ENCODE measurements at places on chromosomes 4 and X.

DNA sequence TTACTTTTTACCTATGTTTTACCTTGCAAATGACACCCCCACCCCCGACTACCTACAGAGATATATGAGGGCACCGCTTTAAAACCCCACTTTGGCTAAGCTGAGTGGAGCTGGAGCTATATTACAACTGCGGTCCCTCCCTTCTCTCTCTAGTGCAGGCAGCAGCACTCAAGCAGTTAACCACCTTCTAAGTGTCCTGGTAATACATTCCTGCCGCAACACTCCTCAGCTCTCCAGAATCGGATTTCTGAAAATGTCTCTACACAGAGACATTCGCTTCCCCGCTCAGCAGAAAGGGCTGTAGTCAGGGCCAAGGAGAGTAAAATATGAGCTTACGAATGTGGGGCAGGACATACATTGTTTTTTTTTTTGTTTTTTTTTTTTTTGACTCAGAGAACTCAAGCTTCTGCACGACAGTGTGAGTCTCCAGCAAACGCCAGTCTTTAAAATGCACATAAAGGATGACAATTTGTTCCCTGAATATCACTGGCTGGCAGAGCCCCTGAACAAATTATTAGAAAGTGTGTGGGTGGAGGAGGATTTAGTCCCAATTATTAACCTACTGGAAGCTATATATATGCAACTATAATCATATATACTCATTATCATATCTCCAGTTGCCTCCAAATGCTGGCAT lies 287.0 kb upstream of the TET2 start:
- no peak for DNase-seq

- DNase-seq, result no peak
These were observed 37.0 kb upstream of the FGF13 start for GRCh38 chrX:138748480-138748879.

DNA sequence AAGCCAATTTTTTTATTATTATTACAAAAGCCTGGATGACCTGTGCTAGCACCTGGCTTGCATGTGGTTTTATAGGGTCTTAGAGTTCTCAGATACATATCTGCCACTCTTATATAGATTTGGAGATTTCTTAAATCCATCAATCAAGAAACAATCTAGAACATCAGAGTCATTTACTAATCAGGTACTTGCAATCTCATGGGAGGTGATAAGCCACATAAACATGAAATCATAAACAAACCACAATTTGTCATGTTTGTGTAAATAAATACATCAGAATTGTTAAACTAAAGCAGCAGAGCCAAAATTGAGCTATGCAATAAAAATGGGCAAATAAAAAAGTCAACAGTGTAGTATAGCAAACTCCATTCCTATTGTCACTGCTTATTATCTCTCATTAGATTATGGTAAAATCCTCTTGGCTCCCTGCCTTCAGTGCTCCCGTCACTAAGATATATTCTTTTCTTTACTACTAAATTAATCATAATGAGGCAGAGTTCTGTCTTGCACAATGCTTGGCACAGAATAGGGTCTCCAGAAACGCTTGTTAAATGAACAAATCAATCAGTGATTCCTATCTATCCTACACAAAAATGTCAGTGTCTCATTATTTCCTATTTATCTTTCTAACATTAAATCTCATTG lies 108.7 kb upstream of the TTC29 start:
- no peak for DNase-seq

DNA sequence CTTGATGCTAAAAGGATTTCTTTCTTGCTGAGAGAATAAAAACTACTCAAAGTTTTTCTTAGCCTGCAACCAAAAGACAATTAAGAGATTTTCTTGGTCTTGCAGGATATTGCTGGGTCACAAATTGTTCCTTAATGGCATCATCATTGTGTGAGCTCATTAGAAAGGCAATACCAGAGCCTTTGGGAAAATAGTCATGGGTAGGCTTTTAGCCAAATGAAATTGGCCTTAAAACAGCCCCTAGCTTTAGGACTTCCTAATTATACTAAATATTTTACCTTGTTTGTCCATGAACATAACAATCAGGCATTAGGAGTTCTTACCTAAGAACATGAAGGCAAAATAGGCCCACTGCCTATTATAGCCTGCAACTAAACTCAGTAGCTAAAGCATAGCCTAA lies 10.4 kb upstream of the FAM13A start:
- DNase-seq, result no peak

DNA sequence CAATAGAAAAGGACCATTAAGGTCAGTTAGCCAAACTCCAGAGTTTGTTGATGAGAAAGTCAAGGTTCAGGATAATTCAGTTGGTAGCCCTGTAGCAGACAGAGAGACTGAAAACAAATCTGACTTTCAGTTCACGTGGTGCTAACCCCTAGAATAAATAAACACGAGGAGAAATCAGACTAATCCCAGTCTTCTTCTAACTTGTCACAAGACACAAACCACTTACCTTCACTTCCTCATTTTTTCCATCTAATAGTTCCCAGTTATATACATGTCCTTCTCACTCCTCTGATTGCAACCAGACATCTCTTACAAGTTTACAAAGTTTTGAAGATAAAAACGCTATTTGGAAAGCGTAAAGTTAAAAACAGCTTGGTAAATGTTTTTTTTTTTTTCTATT lies 7.7 kb downstream of the TLR7 start:
- DNase-seq, result no peak

GRCh38 chr4:35539404-35540055 lies 704.8 kb downstream of the ARAP2 start:
- DNase-seq, result no peak

DNA sequence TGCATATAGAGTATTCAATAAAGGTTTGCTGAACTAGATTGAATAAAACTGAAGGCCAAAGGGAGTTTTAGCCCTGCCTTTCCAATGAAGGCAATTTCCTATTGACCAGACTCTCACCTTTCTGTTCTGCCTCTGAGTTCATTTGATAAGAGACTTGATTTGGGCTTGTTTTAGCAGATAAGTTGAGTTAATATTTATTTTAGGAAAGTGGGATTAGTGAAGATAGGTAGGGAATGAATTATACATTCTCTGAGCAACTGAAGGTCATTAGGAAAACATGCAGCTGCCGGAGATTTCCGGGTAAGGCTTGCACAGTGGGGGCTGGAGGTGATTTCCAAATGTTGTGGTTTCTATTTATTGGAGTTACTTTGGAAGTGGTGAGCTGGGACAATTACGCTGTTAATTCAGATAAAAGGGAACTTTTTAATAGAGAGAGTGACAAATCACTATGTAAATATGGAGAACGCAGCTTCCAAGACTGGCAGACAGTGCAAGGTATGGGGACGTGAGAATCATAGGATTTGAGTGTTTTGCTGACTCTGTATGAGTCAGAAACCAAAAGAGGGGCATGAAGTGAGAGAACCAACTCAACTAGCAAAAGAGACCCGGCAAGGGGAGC lies 553.6 kb upstream of the BOD1L1 start:
- peak; percentile 7 for DNase-seq

- DNase-seq, result no peak
These were observed 501.6 kb upstream of the SMIM31 start for GRCh38 chr4:164252286-164252685.

- peak; percentile 6 for DNase-seq
These were observed 26.8 kb upstream of the GRXCR1 start for GRCh38 chr4:42865572-42866189.

- DNase-seq, result no peak
These were observed 59.8 kb downstream of the ABCB7 start for GRCh38 chrX:75096331-75096730.

- DNase-seq, result no peak
These were observed 103.1 kb upstream of the MAP9 start for GRCh38 chr4:155479835-155480234.

GRCh38 chr4:153639833-153640802 lies 44.0 kb upstream of the TLR2 start:
- no peak for DNase-seq

DNA sequence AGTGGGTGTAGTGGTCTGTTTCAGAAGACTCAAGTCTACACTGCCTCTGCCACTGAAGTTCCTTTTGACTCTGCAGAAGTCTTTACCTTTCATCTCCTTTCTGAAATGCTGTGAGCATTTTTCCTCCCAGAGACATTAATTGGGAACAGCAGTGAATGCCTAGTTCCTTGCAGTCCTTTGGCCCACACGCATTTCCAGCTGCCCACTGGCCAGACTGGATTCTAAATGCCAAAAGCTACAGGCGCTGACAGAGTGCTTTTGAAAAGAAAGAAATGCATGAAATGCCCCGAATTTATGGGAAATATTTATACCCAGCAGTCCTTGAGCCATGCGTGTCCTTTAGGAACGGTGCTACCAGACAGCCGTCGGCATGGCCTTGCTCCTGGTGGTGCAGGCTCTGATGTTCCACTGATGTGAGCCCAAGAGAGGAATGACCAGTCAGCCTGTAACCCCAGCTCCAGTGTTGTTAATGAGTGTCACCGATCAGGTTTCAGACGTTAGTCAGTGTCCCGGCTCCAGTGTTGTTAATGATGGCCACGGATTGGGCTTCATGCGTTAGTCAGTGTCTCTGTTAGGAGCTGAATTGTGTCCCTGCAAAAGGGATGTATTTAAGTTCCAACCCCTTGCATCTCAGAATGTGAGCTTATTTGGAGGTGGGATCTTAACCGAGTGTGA lies 132.6 kb downstream of the TBL1X start:
- DNase-seq, result no peak

GRCh38 chrX:10903523-10903922 lies 207.6 kb upstream of the HCCS start:
- no peak for DNase-seq

DNA sequence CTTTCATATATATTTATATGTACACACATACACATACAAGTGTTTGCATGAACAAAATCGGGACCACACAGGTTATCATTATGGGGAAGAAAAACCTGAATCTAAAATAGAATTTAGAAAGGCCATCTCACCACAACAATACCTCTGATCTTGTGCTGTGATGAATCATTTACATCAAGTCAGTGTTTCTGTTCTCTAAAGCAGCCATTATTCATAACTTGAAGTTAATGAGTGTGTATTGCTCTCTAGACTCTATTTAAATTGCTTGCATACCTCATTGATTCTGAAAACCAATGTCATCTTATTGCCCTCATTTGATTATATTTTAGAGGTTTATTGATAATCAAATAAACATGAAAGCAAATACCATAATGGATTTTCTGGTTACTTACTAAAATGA lies 71.6 kb downstream of the FAM114A1 start:
- no peak for DNase-seq

DNA sequence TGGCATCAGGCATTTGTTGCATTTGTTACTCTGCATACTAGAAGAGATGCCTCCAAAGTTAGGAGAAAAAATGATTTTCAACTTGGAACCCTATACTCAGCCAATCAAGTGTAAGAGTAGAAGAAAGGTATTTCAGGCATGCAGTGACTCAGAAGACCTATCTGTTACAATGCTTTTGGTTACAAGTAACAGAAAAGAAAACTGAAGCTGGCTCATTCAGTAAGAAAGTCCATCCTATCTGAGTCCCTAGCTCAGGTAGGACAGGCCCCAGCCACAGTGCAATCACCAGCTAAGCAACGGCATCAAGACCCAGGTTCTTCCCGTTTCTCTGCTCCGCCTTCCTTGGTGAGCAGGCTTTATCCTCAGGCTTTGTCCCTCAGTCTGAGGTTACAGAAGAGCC lies 23.3 kb downstream of the MECP2 start:
- DNase-seq, result no peak

DNA sequence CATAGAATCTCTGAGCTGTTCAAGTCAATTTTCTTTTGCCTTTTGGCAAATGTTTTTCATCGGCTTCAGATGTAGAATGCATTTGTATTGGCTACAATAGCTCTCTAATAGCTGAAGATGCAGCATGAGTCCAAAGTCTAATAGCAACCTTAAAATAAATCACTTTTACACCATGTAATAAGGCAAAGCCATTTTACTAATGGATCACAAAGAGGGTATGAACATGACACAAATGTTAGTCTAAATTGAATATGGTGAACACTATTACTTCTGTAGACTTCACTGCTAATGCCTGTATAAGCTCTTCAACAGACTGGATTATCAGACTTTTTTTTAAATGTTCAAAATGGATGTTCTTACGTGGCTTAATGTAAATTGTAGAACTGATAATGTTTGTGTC lies 645.3 kb downstream of the TLL1 start:
- no peak for DNase-seq

GRCh38 chr4:124390861-124391260 lies 321.7 kb downstream of the ANKRD50 start:
- no peak for DNase-seq

DNA sequence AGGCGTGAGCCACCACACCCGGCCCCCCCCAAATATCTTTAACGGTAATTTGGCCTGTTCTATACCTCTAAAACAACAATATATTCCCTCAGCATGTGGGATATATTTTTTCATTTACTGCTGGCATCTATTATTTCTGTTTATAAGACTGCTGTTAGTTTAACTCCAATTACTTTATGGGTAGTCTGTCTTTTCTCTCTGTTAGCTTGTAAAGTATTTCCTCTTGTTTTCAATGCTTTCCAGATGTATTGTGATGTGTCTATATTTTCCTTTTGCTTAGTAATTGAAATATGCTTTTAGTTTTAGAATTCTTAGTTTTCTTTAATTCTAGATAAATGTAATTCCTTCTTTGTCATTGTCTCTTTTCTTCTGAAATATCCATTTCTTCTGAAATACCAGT lies 445.8 kb downstream of the ANKRD50 start:
- no peak for DNase-seq

DNA sequence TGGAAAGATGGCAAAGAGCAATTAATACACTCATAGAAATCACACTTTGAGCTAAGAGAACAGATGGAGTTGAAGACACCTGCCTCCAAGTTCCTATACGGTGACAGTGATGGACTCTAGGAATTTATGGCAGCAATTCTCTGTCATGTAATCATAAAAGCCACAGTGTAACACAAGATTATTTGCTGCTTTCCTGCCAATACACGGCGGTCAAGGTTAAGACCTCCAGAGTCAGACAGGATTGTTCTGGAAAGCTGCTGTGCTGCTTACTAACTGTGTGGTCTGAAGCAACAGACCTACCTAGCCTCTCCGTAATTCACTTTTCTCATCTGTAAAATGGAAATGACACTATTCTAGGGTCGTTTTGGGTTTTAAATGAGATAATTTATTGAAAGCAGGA lies 14.6 kb upstream of the KIT start:
- no peak for DNase-seq

GRCh38 chr4:182931691-182932345 lies 14.6 kb upstream of the DCTD start:
- DNase-seq, result no peak

DNA sequence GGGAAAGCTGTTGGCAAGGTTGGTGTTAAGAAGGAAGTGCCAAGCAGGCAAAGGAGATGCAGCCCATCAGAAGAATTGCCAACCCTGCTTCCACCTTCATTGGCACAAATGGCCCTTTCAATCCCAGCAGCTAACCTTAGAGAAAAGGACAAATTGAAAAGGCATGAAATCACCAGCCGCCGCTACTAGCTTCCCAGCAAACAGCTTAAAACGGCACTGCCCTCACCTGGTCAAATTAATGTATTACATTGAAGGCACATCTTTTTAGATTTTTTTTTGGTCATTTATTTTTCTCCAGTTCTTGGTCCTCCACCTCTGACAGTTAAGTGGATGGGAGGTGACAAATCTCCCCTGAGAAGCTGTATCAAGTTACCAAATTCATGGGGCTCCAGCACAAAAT lies 51.0 kb upstream of the NHSL2 start:
- peak; percentile 16 for DNase-seq

GRCh38 chr4:148118633-148119032 lies 323.6 kb downstream of the NR3C2 start:
- DNase-seq, result no peak

Measured in HuH-7 (cell line).